Activated CD8-positive, alpha-beta T cell treated with anti-CD3 and anti-CD28 coated beads, Interleukin-2, amount 10 ng/mL, durations not matched to agents 7 days and 5 days (primary cell): ENCODE measurements at places on chromosomes 7 and 10. TPM values are rescaled to one million over a fixed set of nuclear protein-coding genes. Genes with fewer than 3 reads are reported as not detected.

The LEP gene
- total RNA-seq: not detected

The ZCWPW1 gene
- 2.6 TPM for total RNA-seq

DNA sequence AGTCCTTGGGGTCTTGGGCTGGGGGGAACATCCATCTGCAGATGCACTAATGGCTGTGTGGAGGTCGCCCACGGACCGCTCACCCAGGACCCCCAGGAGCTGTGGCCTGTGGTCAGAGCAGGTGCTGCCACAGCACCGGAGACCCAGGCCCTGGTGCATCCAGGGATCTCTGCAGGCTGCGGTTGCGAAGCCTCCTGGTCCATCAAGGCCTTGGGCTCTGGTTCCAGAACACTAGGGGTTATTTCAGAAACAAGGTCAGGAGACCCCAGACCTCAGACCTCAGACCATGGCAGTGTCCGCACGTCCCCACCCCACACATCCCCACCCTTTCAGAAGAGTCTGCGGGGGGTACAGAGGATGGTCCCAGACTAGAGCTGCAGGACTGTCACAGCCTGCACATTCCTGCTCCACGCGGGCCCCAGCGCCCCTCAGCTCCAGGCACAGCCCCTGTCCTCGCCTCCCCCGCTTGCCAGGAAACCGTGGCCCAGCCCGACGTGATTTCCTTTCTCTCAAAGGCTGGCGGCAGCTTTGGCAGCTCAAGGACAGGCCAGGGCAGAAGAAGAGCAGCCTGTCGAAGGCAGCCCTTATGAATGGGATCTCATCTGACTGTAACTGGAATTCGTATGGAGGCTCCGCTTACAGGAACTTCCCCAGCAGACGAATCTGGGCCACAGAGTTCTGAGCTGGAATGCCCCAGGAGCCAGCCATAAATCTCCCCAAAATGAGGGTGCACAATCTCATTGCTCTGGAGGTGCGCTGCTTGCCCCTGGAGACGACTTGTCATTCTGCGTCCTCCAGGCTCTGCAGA, 136.2 kb upstream of the RET start:
- H3K36me3 ChIP-seq: no peaks in the 10 kb centered on the region
- no peak for DNase-seq
- no peak overlapping the region for H3K4me3 ChIP-seq
- no peaks in the 10 kb centered on the region for H3K4me1 ChIP-seq
- no peak overlapping the region for H3K27ac ChIP-seq

DNA sequence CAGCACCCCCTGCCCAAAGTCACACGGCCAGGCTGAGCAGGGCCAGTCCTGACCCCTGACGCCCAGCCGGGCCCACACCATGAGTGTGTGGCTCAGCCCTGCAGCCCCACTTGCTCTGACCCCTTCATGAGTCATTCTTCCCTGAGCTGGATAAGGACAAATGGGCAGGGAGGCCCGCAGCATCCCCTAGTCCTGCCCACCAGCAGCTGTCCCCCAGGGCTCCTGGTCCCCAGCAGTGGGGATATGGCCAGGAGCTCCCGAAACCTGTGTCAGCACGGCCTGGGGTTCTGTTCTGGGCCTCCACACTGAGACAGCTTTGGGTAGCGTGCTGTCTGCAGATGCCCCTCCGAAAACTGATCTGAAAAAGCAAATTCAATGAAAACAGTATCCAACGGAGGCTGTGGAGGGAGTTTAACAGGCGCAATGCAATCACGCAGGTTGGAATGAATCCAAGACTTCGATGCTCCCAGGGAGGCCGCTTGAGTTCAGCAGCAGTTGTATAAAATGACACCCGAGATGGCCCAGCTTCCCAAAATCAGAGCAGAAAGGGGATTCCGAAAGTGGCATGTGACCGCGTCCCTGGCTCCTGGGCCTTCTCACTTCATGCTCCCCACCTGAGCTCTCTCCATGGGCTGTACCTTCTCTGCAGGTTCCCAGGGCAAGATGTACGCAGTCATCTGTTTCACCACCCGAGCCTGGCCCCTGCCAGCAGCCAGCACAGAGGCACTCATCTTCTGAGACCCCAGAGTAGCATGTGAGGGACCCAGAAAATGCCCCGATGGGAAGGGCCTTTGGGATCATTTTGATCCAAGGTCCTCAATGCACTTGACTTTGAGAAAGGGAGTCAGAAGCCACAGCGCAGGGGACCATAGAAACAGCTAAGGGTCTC, 214.1 kb downstream of the USP6NL start:
- peaks cover 3% of the 10 kb centered on the region for H3K36me3 ChIP-seq
- H3K4me3 ChIP-seq: no peak overlapping the region
- H3K27ac ChIP-seq: no peak overlapping the region
- H3K27me3 ChIP-seq: peaks cover 6% of the 10 kb centered on the region
- peaks cover 22% of the 10 kb centered on the region for H3K4me1 ChIP-seq
- DNase-seq: no peak

DNA sequence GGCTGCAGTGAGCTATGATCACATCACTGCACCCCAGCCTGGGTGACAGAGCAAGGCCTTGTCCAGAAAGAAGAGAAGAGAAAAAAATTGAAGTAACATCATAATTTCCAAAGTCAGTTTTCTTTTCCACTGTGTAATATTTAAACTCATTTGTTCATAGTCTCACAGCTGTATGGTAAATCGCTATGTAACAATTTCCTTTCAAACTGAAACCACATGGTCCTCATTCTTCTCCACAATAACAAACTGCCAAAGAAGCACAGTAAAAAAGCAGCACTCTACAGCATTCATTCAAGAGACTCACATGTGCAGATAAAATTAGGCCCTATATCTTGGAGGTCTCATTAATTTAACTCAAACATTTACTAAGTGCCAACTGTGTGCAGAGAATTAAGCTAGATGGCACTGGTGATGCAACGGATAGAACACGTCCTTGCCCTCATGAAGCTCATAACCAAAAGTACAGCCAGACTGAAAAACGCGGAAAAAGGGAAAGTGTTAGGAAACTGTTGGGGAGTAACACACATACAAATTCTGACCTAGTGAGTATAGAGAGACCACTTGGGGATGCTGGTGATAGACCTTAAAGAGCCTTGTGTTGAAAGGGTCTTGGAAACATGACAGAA, 174.0 kb upstream of the KCTD7 start:
- no peak overlapping the region for H3K4me3 ChIP-seq
- no peak for DNase-seq
- H3K4me1 ChIP-seq: peaks cover 21% of the 10 kb centered on the region
- peaks cover 3% of the 10 kb centered on the region for H3K36me3 ChIP-seq
- no peaks in the 10 kb centered on the region for H3K27me3 ChIP-seq

DNA sequence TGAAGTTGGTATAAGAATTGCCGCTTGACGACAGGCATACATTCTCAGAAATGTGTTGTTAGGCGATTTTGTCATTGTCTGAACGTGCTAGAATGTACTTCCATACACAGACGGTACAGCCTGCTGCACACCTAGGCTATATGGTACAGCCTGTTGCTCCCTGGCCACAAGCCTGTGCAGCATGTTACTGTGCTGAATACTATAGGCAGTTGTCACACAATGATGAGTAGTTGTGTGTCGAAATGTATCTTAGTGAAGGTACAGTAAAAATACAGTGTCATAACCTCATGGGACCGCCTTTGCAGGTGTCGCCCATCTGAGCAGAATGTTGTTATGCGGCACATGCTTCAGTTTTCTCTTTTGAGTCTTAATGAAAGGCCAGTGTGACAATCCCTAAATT, 66.5 kb downstream of the SHH start:
- H3K27me3 ChIP-seq: no peaks in the 10 kb centered on the region
- H3K27ac ChIP-seq: no peak overlapping the region
- H3K4me3 ChIP-seq: no peak overlapping the region
- no peak for DNase-seq
- H3K36me3 ChIP-seq: peaks cover 72% of the 10 kb centered on the region

- peaks cover 29% of the 10 kb centered on the region for H3K36me3 ChIP-seq
- DNase-seq: no peak
- H3K27ac ChIP-seq: no peak overlapping the region
- H3K4me1 ChIP-seq: peaks cover 17% of the 10 kb centered on the region
- H3K4me3 ChIP-seq: no peak overlapping the region
- no peaks in the 10 kb centered on the region for H3K27me3 ChIP-seq
These were observed 4.8 kb upstream of the FAM24B start for GRCh38 chr10:122884166-122884565.

DNA sequence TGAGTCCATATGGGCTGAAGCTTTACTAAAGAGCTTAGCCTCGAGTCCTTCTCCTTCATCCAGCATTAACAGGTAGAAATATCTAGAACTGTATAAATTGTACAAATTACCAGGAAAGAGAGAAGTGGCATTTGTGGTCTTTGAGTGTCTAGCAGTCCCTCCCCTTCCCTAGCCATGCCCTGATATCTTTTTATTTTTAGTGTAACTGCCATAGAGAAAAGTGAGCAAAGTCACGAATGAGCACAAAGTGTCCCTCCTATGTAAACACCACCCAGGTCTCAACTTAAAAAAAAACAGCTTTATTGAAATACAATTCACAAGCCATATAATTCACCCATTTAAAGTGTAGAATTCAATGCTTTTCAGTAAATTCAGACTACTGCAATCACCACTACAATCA, 339.0 kb upstream of the ZMIZ1 start:
- H3K4me3 ChIP-seq: no peak overlapping the region
- H3K27me3 ChIP-seq: peaks cover 26% of the 10 kb centered on the region
- no peak overlapping the region for H3K27ac ChIP-seq
- no peak for DNase-seq
- no peaks in the 10 kb centered on the region for H3K4me1 ChIP-seq

The VIPR2 gene
- not detected for total RNA-seq

The TMEM225B gene
- total RNA-seq: 1.4 TPM
